ENCODE measurements at places on chromosomes 2 and 18.

DNA sequence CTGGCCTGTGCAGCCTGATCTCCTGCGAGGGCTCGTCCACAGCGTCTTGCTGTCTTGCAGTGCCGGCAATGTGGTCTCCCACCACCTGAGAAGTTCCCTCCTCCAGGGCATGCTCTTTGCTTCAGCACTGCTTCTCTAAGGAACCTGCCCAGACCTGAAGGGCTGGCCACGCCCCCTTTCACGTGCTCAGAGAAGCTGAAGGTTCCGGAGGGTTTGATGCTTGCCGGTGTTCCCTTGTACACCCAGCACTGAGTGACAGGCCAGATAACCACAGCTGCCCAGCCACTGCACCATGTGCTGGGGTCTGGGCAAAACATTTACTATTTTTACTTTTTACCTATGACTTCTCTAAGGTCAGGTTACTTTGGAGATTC is 1.7 kb upstream of the POLR2D start:
- peak; percentile 2 for DNase-seq

GRCh38 chr2:39107156-39107555 is 13.7 kb downstream of the SOS1 start:
- DNase-seq = peak; percentile 29

- no peak for DNase-seq
These were observed 40.6 kb downstream of the TMEM87B start for GRCh38 chr2:112095681-112096080.

DNA sequence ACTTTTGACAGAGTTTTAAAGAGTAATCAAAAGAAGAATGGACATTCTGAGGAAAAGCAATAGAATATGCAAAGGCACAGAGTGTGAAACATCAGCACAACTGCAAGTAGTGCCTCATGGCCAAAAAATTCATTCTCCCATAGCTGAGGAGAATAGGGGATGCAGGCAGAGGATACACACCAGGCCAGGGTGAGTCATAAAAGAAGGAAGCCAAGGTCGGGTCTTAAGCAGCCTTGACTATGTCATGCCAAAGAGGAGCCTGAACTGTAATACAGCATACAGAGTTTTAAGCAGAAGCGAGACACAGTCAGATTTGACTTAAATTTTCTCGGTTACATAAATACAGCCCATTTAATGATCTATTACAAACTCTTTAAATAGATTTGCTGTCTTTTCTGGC is 165.0 kb downstream of the LNPK start:
- DNase-seq = peak; percentile 36

- DNase-seq = no peak
These were observed 163.2 kb upstream of the CAVIN2 start for GRCh38 chr2:192010073-192010472.

- DNase-seq = no peak
These were observed 10.2 kb downstream of the RALB start for GRCh38 chr2:120262761-120263428.

DNA sequence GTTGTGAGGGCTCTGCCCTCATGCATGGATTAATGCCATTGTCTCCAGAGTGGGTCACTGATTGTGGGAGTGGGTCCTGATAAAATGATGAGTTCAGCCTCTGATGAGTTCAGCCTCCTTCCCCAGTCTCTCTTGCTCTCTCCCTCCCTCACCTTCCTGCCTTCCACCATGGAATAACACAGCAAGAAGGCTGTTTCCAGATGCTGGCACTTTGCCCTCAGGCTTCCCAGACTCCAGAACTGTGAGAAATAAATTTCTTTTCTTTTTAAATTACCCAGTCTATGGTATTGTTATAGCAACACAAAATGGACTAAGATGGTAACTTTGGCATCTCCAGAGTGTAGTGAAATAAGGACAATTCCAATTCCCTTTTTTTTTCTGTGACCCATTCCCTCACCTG is 47.1 kb upstream of the MAP4K3 start:
- DNase-seq = no peak

- DNase-seq = no peak
These were observed 150.3 kb upstream of the ZFP36L2 start for GRCh38 chr2:43376523-43377198.

- no peak for DNase-seq
These were observed 293.6 kb upstream of the ATP5MC3 start for GRCh38 chr2:175475130-175475529.

DNA sequence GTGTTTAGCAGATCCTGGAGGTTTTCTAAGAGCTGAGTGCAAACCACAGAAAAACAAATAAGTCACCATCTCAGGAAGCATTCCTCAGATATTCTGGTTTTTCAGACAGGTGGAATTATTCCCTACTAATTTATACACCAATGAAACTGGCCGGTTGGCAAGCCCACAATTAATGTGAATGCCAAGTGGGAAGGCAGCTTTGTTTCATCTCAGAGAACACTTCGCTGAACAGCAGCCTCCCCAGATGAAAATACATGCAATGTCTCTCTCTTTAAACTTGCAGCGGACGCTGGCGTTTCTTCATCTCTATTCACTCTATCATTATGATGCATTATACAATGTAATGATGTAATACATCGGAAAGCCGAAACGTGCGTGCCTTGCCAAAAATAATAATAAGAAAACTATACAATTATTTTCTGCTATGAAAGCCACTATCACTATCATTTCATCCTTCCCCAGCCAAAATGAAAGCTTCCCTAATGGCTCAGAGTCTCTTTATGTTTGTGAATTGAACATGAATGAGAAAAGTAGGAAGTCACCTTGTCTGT is 649.4 kb downstream of the BCL11A start:
- DNase-seq = no peak

DNA sequence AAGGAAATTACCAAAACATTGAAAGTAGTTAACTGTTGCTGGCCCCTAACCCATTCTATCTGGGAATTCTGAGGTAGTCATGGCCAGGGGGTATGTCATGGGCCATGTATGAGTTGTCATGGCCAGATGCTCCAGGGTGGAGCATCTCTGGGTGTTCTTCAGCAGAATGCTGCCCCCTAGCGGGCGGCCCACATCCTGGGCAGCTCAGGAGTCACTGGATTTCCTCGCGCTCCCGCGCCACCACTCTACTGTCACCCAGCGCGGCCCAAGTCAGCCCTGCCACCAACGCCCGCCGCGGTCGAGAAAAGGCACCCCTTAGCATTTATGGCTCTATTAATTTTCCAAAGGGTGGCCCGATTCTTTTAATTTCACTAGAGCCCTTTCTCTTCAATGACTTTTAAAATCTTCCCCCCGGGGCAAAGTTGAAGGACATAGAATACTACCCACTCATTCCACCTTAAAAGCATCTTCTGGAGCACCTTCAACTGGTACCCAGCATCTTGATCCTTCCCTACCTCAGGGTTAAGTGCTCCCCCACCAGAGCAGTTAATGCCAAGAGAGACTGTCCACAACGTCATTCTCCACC is 41.6 kb downstream of the PKDCC start:
- DNase-seq = peak; percentile 49

- DNase-seq = no peak
These were observed 287.1 kb upstream of the ID2 start for GRCh38 chr2:8394569-8395359.

DNA sequence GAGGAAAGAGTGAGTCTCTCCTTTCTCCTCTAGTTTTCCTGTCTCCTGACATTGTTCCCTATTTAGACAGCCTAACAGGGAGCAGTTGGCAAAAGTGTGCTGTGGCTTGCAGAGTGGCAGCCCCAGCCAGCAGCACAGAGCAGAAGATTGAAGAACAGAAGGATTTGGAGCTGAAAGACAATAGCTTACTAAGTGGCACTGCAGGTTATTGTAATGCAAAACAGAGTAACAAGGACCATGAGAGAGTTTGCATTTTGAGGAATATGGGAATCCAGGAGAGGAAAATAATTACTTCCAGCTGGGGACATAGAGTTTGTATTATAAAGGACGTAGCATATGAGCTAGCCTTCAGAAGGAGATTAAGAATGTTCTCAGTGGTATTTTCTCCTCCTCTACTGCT is 342.4 kb downstream of the AKAIN1 start:
- DNase-seq = peak; percentile 16

GRCh38 chr2:135150725-135151124 is 98.6 kb downstream of the RAB3GAP1 start:
- DNase-seq = no peak

DNA sequence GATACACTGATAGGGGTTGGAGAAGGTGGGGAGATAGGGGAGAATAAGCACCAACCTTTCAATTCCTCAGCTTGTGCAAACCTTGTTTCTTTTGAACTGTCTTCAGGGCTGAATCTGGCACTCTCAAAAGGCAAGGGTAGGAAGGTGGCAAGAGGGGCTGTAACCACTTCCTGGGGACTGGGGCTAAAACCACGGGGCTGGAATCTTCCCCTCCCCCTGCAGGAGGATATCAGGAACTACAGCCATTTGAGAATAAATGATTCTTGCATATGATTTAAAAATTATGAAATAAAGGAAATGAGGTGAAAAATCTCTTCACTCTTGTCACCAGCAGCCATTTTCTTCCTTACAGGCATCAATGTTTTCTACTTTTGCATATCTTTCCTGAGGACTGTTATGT is 50.8 kb downstream of the ATOH8 start:
- DNase-seq = no peak

- peak; percentile 67 for DNase-seq
These were observed 24.4 kb upstream of the RAB31 start for GRCh38 chr18:9683418-9684396.

DNA sequence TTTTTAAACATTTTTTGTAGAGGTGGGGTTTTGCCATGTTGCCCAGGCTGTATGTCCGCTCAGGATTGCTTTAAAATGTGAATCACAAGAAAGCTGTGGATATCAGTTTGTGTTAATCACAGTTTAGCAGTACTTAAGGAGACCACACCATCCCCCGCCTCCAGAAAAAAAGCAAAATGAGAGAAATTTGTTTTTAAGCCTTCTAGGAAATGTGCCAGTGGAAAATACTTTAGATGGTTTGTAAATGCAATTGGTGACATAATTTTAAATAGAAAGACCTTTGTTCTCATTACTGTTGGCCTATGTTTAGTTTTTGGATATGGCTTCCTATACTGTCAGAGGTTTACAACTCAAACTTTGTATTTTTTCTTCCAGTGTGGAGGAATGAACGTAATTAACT is 27.0 kb downstream of the GCA start:
- peak; percentile 15 for DNase-seq

DNA sequence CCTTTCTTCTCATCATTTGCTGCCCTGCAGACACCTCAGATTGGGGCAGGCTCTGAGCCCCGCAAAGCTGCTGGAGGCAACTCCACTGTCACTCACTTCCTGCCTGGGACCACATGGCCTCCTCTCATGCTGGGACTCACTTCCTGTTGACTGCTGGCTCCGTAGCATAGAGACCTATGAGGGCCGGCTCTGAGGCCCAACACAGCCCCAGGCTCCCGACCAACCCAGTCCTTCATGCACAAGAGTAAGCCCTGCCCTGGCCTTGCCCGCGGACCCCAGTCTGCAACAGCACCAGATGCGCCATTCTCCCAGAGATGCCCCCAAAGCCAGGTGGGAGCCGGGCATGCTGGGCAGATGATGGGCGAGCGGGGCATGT is 55.7 kb downstream of the DNMT3A start:
- no peak for DNase-seq

- peak; percentile 54 for DNase-seq
These were observed 148.6 kb downstream of the HAUS1 start for GRCh38 chr18:46252759-46253158.

GRCh38 chr2:5974477-5974876 is 282.3 kb downstream of the SOX11 start:
- no peak for DNase-seq

DNA sequence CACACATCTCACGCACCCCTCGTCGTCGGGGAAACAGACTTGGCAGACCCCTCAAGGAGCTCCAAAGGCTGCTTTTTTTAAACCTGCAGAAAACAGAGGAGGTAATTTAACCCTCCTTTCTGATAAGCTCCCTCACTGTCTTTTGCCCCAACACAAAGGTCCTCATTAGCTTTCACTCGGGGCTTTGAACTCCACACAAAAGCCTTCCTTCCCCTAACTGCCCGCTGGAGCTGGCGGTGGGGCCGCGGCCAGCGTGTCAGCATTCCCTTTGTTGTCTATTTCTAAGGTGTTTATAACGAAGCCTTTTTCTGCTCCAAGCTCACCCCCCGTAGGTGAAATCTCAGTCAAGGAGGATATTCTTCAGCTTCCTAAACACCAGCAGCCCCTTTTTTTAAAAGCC is 43.5 kb upstream of the ID2 start:
- no peak for DNase-seq

GRCh38 chr2:9737053-9737875 is 106.0 kb upstream of the TAF1B start:
- no peak for DNase-seq

- DNase-seq = no peak
These were observed 21.5 kb downstream of the CHCHD5 start for GRCh38 chr2:112605926-112606325.

GRCh38 chr2:101858246-101858645 is 133.5 kb upstream of the IL1R2 start:
- no peak for DNase-seq

DNA sequence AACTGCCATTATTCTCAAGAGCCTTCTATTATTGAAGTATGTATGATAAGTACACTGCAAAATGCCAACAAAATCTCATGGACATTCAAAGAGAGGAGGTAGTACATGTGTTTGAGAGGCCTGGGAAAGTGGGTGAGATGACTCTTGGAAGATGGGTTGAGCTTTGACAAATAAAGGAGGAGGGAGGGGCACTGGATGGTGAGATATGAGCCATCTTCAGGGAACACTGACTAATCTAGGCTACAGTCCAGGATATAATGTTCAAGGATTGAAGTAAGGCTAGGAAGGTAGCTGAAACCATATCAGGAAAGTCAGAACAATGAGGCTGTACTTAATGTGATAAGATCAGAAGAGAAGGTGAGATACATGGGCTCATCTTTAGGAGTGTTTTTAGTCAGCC is 559.7 kb downstream of the ZEB2 start:
- DNase-seq = no peak

DNA sequence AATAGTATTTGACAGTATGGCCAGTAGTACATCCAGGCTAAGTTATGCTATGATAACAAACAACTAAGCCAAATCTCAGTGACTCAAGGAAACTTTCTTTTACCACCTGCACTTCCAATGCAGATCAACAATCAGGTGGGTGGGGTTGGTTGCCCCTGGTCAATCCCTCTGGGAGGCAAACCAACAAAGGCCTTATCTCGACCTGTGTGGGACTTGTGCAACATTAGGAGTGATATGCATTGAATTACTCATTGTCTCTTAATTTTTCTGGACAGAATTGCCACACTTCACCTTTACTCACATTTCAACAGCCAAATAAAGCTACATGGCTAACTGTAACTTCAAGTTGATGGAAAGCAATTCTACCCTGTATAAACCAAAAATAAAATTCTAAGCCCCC is 1049.3 kb upstream of the CDH2 start:
- no peak for DNase-seq

DNA sequence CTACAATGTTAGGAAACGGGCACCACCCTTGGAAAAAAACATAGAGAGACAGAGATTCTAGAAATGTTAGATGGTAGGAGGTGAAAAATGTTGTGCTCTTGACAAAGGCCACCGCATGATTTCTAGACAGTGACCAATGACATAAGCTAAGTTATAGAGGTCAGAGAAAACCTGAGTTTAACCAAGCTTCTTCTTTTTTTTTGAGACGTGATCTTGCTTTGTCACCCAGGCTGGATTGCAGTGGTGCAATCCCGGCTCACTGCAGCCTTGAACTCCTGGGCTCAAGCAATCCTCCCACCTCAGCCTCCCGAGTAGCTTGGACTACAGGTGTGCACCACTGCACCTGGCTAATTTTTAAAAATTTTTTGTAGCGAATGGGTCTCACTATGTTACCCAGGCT is 13.0 kb downstream of the FER1L5 start:
- no peak for DNase-seq

GRCh38 chr2:71944806-71945602 is 202.7 kb downstream of the CYP26B1 start:
- peak; percentile 64 for DNase-seq

Data from muscle of back (tissue), 13 donors.